ENCODE measurements at places on chromosomes 5 and 9.

GRCh38 chr5:75338408-75338807, 1.4 kb downstream of the HMGCR start:
- no peak for DNase-seq

GRCh38 chr9:76588316-76588715, 129.3 kb downstream of the GCNT1 start:
- DNase-seq, result no peak

GRCh38 chr5:34652914-34653313, 3.2 kb upstream of the RAI14 start:
- no peak for DNase-seq

DNA sequence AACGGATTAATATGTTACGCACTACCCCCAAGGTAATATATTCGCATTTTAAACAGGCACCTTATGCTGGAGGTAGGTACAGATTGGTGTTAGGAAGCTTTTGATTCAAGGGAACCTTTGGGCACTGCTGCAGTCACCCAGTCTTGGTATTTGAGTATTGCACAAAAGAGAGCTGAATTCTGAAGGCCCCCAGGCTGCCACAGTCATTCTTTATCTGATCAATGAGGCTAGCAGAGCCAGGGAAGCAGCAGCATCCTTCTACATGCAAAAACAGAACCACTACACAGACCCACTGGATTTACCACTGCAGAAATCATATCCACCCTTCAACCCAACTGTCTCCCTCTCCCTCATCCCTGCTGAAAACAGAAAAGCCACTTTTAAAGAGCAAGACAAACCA, 121.2 kb upstream of the GRIN3A start:
- no peak for DNase-seq

GRCh38 chr9:95736370-95736769, 139.1 kb upstream of the ERCC6L2 start:
- no peak for DNase-seq

DNA sequence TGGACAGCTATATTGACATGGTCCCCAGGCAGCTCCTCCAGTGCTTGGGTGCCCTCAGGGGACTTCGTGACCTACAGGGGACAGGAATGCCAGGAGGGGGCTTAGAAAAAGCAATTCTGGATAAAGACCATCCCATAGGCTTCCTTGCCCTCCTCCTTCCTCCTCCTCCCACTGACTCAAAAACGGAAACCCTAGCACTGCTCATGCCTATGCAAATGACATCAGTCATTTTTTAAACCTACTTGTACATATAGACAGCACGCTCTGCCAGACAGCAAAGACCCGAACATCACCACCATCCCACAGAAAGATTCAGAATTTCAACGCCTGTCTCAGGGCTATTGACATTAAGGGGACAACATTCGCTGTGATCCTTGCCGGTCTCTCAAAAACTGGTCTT, 11.0 kb downstream of the IGFBPL1 start:
- no peak for DNase-seq

DNA sequence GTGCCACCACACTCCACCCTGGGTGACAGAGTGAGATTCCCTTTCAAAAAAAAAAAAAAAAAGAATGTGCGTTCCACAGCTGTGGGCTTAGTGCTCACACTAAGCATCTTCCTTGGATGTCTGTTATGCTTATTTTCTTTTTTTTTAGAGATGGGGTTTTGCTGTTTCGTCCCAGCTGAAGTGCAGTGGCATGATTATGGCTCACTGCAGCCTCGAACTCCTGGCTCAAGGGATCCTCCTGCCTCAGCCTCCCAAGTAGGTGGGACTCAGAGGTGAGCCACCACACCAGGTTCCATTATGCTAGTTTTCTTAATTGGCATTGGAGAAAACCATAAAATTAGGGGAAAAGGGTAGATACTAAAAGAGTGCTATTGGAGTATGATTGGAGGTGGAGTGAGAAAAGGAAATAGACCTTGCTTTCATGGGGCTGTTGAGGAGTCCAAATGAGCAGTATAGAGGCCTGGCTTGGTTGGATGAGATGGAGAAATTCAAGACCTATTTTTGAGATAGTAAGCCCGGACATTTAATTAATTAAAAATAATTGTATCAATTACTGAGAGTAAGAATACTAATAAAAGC, 978 bp upstream of the BRD3OS start:
- no peak for DNase-seq

GRCh38 chr5:68818057-68818695, 275.6 kb upstream of the SLC30A5 start:
- DNase-seq, result no peak

GRCh38 chr5:180438785-180439780, 55.1 kb upstream of the CNOT6 start:
- DNase-seq, result no peak

DNA sequence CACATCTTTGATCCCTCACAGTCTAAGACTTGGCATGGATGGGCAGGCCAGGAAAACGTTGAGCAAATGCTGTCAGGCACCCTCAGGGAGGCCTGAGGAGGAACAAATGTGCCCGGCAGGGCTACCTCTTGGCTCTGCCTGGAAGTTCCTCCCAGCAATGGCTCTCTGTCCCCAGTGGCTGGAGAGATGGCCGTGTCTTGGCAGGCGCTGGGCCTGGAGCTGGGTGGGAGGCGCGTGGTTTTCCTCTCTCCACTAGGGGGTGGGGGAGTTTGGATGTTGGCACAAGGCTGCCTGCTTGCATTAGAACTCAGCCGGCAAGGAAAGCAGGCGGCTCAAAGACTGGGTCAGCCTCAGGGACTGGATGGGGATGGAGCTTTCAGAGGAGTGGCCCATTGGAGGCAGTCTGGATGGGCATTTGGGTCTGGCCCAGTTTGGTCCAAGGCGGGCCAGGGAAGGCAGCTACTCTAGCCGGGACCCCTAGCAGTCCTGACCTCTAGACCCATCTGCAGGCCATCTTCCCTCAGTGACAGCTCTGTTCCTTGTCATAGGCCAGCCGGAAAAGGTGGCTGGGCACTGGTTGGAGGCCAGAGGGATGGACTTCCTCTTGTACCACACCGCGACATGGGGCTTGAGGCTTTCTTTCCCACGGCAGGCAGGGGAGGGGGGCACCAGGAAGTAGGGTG, 68.2 kb upstream of the STC2 start:
- DNase-seq, result no peak

DNA sequence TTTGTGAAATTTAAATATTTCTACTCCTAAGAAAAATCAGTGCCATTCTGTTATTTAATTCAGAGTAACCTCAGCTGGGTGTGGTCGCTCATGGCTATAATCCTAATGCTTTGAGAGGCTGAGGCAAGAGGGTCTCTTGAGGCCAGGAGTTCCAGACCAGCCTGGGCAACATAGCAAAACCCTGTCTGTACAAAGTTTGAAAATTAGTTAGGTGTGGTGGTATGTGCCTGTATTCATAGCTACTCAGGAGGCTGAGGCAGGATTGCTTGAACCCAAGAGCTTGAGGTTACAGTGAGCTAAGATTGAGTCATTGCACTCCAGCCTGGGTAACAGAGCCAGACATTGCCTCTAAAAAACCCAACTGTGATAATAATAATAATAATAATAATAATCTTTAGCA, 44.8 kb upstream of the CNTLN start:
- DNase-seq, result no peak

DNA sequence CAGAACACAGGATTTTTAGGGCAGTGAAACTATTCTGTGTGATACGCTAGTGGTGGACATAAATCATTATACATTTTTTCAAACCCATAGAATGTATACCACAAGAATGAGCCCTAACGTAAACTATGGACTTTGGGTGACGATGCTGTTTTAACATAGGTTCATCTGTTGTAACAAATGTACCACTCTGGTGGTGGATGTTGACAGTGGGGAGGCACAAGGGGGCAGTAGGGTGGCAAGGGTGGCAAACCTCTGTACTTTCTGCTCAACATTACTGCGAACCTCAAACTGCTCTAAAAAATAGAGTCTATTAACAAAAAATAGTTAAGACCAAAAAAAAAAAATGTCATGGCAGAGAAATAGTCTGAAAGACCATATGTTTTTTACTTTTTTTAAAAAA, 9.1 kb upstream of the MVB12B start:
- DNase-seq, result no peak

DNA sequence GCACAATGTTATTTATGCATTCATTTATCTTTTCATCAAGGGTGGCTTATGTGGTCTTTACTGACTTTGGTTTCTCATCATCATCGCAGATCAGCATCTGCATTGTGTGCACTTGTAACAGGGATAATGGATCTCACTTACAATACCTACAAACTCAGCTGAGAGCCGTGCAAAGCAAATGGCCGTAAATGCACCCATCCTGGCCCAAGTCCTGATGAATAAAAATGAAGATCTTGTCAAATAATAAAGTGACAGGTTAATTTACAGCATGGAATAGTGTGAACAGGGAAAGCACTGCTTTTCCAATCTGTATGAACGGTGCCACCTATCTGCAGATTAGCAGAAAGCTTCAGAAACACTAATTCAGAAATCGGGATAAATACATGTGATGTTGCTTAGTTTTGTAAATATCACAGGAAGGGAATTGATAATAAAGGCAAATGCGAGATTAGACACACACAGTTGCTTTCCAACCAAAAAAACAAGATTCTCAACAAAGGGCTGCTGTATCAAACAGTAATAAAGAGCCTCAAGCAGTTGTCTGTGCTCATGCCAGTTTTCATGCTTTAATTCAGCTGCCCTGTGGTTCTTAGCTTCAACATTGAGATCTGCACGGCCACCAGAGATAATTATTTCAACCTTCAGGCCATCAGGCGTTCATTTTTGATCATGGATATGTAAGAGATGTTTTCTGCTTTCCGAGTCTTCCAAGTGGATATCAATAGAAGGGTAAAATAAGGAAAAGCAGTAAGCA, 153.4 kb upstream of the POU5F2 start:
- no peak for DNase-seq

- no peak for DNase-seq
These were observed 96.5 kb downstream of the SPOCK1 start for GRCh38 chr5:137402436-137403187.

DNA sequence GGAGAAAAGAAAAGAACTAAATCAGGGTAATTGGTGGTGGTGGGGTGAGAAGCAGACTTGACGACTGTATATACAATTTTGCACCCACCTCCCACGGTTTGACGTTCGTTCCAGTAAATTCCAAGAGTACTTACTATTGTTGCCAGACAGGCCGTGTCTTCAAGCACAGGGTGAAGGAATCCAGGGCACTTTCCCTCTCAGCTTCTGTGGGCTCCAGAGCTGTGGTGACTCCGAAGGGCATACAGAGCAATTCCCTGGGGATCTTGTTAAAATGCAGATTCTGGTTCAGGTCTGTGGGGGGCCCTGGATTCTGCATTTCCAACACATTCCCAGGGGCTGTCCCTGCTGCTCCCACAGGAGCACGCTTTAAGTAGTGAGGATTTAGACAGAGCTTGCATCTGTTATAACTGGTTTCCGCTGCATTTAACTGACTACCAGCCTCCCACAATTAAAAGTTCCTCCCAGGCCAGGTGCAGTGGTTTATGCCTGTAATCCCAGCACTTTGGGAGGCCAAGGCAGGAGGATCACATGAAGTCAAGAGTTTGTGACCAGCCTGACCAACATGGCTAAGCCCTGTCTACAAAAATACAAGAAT, 49.3 kb upstream of the FANCC start:
- DNase-seq, result no peak

GRCh38 chr9:111037356-111037707, 938 bp downstream of the LPAR1 start:
- DNase-seq, result no peak

DNA sequence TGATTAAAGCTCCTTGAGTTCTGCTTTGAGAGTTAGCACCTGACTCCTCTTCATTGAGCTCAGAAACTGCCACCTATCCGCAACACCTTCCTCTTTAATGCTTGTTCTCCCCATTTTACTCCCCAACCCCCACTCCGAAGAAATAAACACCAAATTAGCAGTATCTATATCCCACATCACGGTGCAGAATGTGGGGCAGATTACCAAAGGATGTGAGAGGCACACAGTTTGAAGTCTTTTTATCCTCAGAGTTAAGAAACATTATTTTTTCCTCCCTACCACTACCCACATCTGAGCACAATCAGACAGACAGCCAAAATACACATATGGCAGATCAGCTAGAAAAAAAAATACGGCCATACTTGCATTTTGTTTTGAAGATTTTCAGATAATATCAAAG, 26.1 kb upstream of the IL7R start:
- no peak for DNase-seq

DNA sequence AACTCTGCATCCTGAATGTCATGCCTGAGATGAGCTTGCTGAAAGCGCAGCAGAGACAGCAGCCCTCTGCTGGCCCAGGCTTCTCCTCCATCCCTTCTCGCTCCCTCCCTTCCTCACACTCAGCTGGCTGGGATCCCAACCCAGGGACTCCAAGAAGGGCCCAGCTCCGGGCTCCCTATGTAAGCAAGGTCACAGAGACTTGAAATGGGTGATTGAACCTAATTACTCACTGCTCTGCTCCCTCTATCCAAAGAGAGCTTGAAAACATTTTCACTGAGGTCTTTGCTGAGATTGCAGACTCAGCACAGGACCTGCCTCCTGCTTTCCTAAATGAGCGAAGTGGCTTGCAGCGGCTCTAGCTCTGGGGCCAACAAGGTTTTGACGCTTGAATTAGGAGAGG, 42.8 kb downstream of the RAPGEF1 start:
- DNase-seq, result peak; percentile 86

- no peak for DNase-seq
These were observed 84.2 kb downstream of the SGCD start for GRCh38 chr5:156411185-156411613.

DNA sequence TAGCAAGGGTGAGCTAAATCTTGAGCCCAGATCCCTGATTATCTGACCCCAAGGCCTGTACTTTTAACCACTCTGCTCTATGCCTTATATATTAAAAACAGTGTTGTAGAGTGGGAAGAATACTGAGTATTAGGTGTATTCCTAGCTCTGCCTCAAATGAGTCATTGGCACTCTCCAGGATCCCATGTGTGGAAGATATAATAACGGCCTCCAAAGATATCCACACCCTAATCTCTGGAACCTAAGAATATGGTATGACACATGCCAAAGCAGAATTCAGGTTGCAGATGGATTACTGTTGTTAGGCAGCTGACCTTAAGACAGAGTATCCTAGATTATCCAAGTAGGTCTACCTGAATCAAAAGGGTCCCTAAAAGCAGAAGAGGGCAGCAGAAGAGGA, 110.8 kb downstream of the ADRB2 start:
- DNase-seq, result no peak

GRCh38 chr9:129945314-129945713, 97.7 kb downstream of the FNBP1 start:
- DNase-seq, result no peak

- DNase-seq, result no peak
These were observed 17.2 kb downstream of the PAM start for GRCh38 chr5:102772273-102772672.

DNA sequence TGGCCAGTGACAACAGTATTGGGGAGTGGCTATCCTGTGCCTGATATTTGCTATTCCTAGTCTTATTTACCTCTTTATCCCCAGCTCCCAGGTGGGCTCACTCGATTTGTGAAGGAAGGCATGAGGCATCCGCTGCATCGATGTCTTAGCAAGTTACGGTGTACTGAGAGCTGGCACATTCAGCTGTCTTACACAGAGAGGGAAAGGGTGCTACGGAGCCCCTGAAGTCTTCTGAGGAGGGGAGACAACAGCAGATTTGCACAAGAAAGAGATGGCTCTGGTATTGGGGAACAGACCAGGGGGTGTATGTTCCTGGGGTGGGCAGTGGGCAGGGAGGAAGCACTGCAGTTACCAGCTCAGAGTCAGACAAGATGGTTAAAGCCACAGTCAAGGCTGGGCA, 172.6 kb downstream of the FGF18 start:
- DNase-seq, result no peak

Data from DMS79 (cell line).